HCT116 (cell line): ENCODE measurements at places on chromosomes 1 and 21. TPM values are rescaled to one million over a fixed set of nuclear protein-coding genes. Genes with fewer than 3 reads are reported as not detected.

Gene ATAD3C
- total RNA-seq: 0.61 TPM

Gene FMO4
- 1.4 TPM for total RNA-seq

Gene CTSE
- total RNA-seq: 0.12 TPM

Gene OR2G6
- total RNA-seq: not detected

Gene LCE1B
- total RNA-seq: not detected

Gene MROH7
- 1.1 TPM for total RNA-seq

Gene OR2T12
- total RNA-seq: not detected

Gene ARMH1
- 3.2 TPM for total RNA-seq

Gene MTARC1
- total RNA-seq: 26.5 TPM

Gene GJA5
- not detected for total RNA-seq

Gene NTRK1
- 0.89 TPM for total RNA-seq

DNA sequence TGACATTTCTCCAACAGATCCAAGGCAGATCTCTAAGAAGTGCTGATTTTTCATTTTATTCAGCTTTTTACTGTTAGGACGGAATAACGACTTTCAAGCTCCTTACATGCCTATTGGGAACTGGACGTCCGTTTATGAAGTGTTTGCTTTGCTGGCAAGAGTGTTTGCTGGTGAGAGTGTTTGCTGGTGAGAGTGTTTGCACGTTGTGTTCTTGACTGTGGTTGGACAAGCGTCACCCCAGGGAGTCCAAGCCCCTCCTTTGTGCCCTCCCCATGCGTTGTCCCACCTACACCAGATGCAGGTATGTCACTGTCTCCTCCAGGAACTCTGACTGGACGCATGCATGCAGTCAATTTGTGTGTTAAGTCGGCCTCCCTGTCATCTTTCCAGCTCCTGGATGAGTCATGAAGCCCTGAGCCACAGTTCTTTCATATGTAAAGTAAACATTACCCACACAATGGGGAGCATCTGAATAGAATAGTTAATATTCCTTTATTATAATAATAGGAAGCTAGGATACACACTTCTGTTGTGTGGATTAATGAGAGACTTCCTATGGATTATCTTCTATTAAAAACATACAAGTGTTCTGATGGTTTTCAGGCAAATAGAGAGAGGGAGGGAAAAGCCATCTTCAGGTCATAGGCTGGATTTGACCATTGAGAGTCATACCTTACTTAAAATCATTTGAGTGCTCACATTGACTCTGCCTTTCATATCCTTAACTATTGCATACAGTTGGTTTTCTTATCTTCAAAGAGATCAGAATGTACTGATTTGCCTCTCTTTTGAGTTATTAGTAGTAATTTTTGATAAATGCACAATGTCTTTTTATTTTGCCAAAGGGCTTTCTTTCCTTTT lies 119.2 kb downstream of the GALNT2 start:
- peak; percentile 76 for DNase-seq

DNA sequence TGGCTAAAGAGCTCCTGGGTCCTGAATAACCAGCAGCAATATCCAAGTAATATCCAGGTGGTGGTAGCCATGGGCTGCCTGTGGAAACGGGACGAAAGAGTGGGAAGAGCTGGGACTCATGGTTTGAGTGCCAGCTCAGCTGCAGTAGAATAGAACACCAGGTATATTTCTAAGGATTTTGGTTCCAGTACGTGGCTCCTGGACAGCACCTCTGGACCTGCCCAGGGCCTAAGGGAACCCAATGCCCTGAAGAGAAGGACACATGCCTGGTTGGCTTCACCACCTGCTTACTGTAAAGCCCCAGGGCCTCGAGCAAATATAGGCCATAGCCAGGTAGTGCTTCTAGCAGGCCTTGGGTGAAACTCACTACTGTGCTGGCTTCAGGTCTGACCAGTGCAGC lies 566.7 kb downstream of the KIF26B start:
- no peak for DNase-seq

DNA sequence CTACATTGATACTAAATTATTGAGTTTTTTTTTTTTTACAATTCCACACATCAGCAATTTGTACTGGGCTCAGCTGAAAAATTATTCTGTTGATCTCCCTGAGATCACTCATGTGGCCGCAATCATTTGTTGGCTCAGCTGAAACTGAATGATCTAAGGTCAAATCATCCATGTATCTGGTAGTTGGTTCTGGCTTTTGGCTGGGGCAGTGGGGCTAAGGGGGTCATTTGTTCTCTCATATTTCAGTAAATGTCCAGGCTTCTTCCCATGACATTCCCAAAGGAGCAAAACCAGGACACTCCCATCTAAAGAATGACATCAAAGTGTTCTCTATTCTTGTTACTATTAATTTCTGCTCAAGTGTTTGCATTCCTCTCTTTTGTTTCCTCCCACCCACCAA lies 806.7 kb upstream of the ADGRL2 start:
- DNase-seq: no peak

DNA sequence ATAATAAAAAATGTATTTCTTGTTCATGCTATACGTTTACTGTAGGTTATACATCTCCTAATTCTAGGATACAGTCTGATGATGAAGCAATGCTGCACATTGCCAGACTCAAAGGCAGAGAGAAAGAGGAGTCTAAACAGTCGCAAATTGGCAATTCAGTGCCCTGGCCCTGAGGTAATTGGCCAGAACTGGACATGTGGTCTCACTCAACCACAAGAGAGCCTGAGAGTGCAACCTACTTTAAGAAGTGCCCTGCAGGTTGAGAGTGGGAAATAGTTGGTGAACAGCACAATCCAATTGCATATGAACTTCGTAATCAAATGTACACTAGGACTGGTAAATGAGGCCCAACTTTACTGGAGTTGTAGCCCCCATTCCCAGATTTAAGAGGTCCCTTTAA lies 5.0 kb upstream of the SLC35A3 start:
- no peak for DNase-seq

DNA sequence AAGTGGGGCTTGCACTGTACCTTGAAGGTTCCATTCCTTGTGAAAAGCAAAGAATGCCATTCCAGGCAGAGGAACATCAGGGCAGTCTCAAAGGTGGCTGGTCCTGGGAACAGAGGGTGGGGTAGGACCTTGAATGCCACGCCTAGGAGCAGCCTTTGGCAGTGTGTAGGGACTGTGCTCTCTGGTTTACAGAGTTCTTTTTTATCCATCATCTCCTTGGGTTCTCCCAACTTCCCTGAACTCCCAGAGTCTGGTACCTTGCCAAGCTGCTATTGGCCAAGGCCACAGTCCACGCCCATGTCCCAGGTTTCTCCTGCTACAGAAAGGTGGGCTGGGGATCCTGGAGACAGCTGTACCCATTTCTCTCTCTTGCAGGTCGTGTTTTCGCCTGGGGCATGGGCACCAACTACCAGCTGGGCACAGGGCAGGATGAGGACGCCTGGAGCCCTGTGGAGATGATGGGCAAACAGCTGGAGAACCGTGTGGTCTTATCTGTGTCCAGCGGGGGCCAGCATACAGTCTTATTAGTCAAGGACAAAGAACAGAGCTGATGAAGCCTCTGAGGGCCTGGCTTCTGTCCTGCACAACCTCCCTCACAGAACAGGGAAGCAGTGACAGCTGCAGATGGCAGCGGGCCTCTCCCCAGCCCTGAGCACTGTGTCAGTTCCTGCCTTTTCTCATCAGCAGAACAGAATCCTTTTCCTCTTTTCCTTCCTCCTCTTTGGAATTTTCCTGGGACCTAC lies 15.3 kb upstream of the TRNAU1AP start:
- no peak for DNase-seq

DNA sequence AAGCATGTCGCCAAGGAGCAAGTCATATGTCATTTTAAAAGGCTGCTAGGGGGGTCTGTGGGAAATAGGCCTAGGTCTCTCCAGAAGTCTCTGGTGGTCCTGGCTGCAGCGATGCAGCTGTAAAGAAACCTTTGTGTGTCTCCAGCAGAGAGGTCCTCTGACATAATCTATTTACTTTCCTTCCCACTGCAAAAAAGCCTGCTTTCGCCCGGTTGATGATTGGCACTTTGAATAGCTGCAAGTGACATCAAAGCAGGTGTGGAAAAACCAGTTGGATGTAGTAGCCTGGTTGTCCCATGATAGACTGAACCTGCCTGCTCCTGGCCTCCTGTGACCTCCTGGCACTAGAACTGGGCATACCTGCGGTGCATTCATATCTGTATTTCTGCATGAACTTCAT lies 13.8 kb downstream of the RASSF5 start:
- no peak for DNase-seq

DNA sequence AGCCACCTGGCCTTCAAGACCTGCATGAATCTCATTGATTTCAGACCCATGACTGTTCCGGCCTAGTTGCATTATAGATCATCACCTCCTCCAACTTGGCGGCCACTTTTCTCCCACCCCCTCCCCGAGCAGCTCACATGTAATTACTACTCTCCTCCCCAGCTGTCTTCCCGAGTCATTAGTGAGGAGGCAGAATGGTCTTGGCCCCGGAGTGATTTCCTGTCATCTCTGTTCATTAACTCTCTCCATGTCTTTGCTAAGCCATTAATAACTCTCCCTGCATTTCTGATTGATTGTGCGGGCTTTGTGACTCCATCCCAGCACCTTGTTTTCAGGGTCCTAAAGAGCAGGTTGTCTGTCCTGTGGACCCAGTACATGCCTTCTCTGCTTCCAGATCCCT lies 75.6 kb upstream of the CNTN2 start:
- no peak for DNase-seq

GRCh38 chr1:94322696-94323095 lies 85.3 kb upstream of the ARHGAP29 start:
- DNase-seq: peak; percentile 84

GRCh38 chr1:112712191-112712590 lies 2.9 kb downstream of the PPM1J start:
- DNase-seq: no peak

DNA sequence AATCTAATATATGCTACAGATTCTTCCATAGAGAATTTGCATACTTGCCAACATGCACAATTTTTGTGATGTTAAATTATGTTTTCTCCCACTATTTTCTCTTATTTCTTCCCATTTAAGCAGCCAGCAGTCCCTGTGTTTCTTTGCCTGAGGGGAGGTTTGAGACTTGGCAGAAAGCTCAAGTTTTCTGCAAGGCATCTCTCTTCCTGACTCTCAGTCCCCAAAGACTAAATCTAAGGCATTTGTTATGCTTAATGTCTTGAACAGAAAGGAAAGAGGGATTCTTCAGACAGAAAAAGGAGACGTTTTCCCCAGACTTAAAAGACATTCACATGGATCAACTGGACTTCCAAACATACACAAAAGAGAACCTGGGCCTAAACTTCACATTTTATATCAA lies 354.4 kb downstream of the RYR2 start:
- DNase-seq: no peak

DNA sequence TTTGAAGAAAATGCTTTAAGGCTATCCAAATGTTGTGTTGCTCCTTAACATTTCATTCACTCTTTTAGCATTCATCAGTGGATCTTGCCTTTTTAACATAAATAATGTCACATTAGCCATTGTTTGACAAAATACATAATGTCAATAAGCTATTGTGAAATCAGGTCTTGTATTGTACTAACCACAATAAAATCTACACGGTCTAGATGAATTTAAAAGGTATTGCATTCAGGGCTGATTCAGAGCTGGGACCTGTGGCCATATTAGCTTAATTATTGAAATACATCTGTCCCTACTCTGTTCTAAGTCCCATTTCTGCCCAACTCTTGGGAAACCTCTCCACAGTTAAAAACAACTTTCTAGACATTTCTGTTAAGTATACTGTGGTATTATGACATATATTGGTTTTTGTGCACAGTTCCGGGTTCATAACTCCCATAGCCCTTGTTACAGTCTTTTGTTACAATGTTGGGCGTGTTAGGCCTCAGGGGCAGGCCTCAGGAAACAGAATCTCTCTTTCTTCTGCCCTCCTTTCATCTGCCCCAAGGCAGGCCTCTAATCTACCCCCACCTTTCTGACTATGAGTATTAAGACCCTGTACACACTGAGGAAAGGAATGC lies 44.7 kb upstream of the CITED4 start:
- DNase-seq: no peak

GRCh38 chr1:76162254-76162653 lies 87.7 kb downstream of the ST6GALNAC3 start:
- no peak for DNase-seq

DNA sequence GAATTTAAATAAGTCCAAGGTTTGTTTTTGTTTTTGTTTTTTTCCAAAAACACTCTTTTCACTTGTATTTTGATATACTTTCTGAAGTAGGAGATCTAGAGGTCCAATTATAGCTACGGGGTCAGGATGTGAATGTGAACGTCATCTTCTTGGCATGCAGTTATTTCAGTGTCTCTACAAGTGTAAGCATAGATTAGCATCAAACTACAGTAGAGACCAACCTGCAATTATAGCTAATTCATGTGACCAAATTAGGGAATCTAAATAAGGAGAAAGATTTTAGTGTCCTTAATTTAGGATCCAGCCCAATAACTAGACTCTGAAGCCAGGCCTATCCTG lies 107.3 kb upstream of the PALMD start:
- no peak for DNase-seq
